ENCODE measurements at places on chromosomes 5 and 9.

- no peak for DNase-seq
Measured at GRCh38 chr9:108756746-108757490, 98.9 kb downstream of the ACTL7B start.

DNA sequence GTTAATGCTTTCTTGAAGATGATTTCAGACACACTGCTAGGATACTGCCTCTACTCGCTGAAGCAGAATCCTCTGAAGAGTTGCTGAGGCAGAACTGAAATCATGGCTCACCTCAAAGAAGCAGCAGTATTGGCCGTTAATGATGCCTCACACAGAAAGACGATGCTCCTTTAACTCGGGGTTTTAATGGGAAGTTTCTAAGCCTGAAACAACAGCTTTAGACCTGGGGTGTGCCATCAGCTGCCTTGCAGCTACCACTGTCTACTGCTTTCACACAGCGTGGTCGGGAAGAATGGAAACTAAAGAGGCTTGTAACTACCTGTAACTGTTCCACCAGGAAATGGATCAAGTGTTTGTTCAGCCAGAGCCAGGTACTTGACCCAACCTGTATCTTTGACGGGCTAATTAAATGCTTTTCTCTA is at the start of gene CTXN3:
Gene CTXN3 (plus strand): TSS at position 65 of the 422 bp plus-strand sequence. CDS start 8,440 bp downstream, outside the sequence.
- no peak for DNase-seq

DNA sequence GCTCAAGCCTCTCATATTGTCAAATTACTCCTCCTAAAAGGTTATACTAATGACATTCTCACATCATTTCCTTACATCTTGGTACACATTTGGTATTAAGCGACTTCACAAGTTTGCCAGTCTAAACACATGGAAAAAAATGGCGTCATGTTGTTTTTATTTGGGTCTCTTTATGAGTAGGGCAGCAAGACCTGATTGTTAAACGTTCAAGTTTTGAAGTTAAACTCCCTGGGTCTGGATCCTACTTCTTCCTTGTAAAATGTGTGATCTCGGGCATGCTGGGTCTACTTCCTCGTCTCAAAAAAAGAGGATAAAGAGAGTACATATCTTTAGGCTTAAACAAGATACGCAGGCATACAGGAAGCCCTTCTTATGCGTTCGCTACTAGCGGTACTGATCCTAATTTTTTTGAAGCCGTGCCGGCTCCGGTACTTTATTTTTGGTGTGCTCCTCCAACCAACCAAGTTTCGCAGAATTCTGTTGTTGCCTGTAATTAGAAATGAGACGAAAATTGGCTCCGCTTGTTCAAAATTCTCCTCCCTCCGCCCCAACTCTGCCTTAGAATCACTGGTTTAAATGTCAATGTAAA is 596 bp upstream of the CDC37L1 start:
- DNase-seq, result peak; percentile 25

DNA sequence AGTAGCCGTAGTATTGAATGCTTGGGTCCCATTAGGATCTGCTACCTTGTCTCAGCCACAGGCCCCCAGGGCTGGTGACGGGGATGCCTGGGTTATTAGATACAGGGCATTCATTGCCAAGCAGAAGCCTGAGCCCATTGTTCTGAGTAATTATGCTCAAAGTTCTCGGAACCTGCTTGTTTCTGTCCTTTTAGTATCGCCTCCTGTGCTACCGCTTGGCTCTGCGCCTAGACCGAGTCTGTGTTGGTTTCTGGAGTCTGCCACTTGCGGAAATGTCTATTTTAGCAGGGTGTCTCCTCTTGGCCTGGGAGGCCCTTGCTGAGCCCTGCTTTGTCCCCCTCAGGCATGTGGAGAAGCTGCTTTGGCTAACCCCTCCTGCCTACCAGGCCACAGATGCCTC is 506.1 kb downstream of the BNC2 start:
- DNase-seq, result no peak

DNA sequence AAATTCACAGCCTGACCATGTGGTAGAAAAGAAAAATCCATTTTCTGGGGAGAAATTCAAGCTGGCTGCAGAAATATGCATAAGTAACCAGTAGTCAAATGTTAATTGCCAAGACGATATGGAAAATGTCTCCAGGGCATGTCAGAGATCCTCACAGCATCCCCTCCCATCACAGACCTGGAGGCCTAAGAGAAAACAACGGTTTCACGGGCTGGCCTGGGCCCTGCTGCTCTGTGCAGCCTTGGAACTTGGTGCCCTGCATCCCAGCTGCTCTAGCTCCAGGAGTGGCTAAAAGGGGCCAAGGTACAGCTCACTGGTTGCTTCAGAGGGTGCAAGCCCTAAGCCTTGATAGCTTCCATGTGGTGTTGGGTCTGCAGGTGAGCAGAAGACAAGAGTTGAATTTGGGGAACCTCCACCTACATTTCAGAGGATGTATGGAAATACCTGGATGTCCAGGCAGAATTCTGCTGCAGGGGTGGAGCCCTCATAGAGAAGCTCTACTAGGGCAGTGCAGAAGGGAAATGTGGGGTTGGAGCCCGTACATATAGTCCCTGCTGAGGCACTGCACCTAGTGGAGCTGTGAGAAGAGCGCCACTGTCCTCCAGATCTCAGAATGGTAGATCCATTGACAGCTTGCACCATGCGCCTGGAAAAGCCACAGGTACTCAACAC is 49.7 kb downstream of the PTBP3 start:
- no peak for DNase-seq

GRCh38 chr5:142655339-142656267 is 30.3 kb downstream of the FGF1 start:
- peak; percentile 50 for DNase-seq

DNA sequence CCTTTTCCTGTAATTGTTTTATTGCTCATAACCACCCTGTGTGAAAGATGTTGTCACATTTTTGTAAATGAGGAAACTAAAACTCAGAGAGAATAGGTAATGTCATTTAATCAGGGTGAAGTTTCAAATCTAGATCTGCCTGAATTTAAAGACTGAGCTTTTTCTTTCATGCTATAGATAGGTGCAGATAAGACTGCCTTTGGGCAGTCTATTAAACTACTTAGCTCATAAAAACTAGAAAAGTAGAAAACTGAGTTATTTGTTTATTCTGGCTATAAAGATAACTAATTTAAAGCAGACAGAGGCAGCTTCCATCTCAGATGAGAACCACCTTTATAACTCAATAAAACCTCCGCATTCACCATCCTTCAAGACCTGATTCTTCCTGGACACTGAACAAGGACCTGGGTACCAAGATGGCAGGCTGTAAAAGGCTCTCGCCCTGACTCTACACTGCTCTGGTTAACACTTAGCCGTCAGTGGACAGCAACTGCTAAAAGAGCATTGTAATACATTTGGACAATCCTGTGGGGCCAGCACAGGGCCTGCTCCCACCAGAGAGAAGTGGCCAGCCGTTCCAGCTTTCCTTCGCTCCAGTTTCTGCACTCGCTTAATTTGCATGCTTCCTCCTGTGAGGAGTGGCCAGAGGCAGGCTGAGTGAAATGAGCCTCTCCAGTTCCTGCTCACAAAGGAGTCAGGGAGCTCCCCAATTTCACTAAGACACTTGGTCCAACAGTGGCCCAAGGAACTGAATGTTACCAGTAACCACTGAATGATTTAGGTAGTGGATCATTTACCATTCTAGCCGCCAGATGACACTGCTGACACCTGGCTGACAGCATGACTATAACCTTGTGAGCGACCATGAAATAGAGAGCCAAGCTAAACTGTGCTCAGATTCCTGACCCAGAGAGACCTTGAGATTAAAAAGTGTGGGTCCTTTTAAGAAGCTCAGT is 566.4 kb downstream of the EFNA5 start:
- DNase-seq, result no peak

DNA sequence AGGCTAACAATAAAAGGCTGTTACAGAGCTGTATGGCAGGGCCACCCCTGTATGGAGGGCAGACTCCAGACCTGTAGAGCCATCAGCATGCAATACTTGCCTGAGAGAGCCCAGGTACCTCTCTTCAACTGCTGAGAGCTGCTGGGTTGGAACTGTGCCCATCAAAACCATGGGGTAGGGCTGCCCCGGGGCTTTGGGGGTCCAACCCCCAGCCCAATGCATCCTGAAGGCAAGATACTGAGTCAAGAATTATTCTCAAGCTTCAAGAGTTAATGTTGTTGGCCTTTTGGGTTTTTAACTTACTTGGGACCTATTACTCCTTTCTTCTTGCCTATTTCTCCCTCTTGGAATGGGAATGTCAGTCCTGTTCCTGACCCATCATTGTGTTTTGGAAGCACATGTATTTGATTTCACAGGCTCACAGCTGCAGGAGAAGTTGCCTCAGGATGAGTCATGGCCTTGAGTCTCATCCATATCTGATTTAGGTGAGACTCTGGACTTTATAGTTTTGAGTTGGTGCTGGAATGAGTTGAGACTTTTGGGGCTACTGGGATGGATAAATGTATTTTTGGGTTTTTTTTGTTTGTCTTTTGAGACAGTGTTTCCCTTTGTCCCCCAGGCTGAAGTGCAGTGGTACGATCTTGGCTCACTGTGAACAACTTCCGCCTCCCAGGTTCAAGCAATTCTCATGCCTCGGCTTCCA is 21.0 kb upstream of the CDK7 start:
- DNase-seq, result no peak

DNA sequence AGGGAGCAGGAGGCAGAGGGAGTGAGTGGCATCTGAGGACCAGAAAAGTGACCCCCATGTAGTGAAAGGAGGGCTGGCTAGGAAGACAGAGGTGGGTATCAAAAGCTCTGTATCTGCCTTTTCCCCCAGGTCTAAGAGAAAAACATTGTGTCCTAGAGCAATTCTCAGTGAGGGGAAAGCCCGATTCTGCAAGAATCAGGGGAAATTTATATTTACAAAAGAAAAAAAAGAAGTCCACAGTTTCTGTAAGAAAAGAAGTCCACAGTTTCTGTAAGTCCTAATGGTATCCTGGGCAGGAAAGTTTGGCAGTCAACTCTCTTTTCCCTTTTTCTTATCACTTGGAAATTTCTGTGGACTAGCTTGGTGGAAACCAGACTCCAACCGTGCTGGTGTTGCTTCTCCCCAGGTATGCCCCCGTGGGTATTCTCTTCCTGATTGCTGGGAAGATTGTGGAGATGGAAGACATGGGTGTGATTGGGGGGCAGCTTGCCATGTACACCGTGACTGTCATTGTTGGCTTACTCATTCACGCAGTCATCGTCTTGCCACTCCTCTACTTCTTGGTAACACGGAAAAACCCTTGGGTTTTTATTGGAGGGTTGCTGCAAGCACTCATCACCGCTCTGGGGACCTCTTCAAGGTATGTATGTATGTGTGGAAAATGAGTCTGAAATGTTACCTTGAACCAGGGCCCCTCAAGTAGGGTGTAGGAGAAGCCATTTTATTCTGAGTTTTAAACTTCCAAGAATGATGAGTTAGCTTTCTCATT is 73.0 kb downstream of the SLC1A3 start:
- no peak for DNase-seq

- DNase-seq, result no peak
Measured at GRCh38 chr9:21357479-21358460, 7.1 kb upstream of the IFNA6 start.

GRCh38 chr5:38167562-38167996 is 90.8 kb upstream of the EGFLAM start:
- DNase-seq, result no peak

GRCh38 chr5:92559781-92560180 is 1021.2 kb downstream of the NR2F1-AS1 start:
- no peak for DNase-seq

GRCh38 chr5:181221105-181221791 is 1.8 kb upstream of the TRIM41 start:
- no peak for DNase-seq

- no peak for DNase-seq
Measured at GRCh38 chr9:116767219-116767618, 80.1 kb downstream of the TRIM32 start.
